ENCODE measurements at places on chromosomes 7 and 10. TPM values are rescaled to one million over a fixed set of nuclear protein-coding genes. Genes with fewer than 3 reads are reported as not detected.

GJD4 gene
- not detected for total RNA-seq

LRRD1 gene
- total RNA-seq: not detected

CHN2 gene
- total RNA-seq: 3.8 TPM

SERPINE1 gene
- 8.9 TPM for total RNA-seq

PDE6C gene
- not detected for total RNA-seq

IFT22 gene
- 11.8 TPM for total RNA-seq

FEZF1 gene
- total RNA-seq: not detected

All from lower leg skin (tissue), 4 donors.